Fibroblast of upper back skin (primary cell): ENCODE measurements at places on chromosomes 2 and 18.

- DNase-seq = no peak
Measured at GRCh38 chr18:5892823-5893431, 2.4 kb downstream of the TMEM200C start.

- DNase-seq = no peak
Measured at GRCh38 chr2:167758292-167758691, 489.1 kb downstream of the STK39 start.

GRCh38 chr18:42078711-42079110, 123.7 kb downstream of the PIK3C3 start:
- DNase-seq = peak; percentile 59

- DNase-seq = no peak
Measured at GRCh38 chr2:212327171-212327809, 211.3 kb downstream of the ERBB4 start.

- DNase-seq = no peak
Measured at GRCh38 chr2:28428486-28428885, 35.8 kb downstream of the FOSL2 start.

GRCh38 chr2:238774980-238775509, 72.8 kb upstream of the TWIST2 start:
- no peak for DNase-seq

DNA sequence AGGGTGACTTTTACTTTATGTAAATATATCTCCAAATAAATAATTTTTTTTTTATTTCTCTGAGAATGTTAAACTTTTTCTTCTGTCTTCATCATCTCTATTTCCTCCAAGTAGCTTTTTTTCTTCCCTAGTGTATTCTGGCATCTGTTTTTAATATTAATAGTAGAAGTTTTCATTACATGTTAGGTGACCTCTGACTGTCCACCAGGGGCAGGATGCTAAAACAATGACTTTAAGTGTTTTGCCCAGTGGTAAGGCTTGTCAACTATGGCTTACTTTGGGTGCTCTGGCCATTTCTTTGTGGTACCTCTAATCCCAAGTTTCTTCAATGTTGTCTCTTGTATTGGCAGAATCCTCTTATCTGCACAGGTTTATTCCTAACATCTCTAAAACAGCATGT, 127.1 kb downstream of the SRBD1 start:
- no peak for DNase-seq

GRCh38 chr2:219434468-219434717, 250 bp upstream of the SPEG start:
- no peak for DNase-seq

GRCh38 chr2:152942940-152943440, 224.6 kb downstream of the ARL6IP6 start:
- DNase-seq = no peak

DNA sequence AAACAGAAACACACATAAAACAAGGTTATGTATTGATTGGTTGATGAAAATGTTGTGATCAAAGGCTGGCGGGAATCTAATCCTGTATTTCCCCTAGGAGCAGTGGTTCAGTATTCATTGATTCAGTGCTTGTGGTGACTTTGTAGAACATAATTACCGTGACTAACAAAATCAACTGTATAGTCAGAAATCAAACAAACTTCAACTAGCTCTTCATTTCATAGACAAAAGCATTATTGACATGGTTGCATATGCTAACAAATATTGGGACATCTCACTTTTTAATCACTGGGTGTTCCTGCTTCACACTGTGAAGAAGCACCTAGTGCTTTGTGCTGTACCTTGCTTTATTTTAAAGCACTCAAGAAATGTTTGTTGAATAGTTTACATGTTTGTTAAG, 41.4 kb downstream of the USP14 start:
- DNase-seq = no peak

- peak; percentile 80 for DNase-seq
Measured at GRCh38 chr2:214593727-214594126, 182.9 kb downstream of the VWC2L start.

DNA sequence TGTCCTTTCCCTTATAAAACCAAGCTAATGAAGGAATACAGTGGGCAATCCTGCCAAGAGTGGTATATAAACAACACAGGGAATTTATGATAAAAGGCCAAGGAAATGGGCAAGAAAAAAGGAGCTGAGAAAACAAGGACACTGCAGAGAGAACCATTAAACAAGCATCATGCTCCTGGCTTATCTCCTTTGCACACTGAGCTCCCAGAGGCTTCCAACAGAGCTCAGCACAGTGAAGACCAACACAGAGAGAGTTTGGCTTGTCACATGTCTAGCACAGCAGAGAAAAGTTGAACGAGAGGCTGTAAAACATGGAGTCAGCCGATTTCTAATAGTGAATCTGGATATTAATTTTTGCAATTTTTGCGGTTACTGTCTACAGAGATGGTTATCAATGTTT, 68.0 kb upstream of the KLF7 start:
- no peak for DNase-seq

DNA sequence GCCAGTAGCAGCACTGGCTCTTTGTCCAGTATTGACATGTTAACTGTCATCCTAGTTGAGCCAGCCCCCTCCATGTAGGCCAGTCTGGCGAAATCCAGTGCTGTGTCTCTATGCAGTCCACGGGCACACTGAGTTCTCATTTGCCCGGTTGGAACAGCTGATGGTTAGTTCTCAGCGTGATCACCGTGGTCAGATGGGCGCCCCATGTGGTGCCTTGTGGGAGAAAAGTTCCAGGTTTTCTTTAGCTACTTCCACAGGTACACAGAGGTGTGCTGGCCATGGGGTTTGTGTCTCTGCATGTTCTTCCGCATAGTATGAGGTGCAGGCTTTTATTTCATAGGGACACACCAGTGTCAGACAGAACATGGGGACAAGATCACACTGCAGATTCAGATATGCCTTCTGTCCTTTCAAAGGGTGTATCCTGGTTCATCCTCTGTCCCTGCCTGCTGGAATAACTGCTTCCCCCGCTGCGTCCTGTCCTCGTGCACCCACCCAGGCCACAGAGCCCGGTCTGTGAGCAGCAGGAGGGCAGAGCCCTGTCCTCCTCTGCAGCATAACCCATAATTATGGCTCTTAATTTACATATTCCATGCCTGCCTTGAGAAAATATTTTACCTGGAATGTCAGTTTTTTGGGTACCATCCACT, 334.1 kb downstream of the GBX2 start:
- no peak for DNase-seq

GRCh38 chr2:144310889-144311608, 208.9 kb downstream of the ZEB2 start:
- no peak for DNase-seq

GRCh38 chr18:12679183-12679786, 21.4 kb upstream of the SPIRE1 start:
- DNase-seq = peak; percentile 71

DNA sequence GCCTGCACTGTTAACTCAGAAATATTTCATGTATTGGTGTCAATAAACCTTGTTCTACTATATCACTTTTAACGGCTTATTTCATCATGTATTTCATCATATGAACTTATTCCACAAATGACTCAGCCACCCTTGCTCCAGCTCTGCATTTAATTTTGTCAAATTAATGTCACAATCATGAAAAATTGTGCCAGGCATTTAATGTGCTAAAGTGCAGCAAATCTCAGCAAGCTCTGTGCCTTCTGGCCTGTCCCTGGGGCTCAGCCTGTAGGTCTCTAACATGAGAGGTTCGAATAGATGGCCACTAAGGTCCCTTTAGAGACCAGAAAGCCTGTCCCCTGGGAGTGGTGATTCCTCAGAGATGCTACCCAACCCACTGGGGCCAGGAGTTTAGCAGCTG, 28.6 kb downstream of the BOD1L2 start:
- no peak for DNase-seq

- DNase-seq = no peak
Measured at GRCh38 chr2:205726506-205726905, 44.2 kb downstream of the NRP2 start.

DNA sequence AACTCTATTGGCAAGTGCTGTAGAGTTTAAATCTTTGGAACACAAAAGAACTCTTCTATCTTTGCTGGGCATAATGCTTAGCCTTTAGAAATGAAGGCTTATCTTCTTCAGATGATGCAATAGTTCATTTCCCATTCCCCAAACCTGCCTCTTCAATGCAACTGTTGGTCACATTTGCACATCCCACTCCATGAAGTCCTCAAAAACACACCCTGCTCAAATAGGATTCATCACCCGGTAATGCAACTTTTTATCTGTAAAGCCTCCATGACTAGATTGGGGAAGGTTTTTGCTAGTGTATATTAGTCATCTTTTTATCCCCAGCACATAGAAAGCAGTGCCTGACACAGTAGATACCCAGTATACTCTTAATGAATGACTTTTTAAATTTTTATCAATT, 376.4 kb downstream of the RBM43 start:
- no peak for DNase-seq

DNA sequence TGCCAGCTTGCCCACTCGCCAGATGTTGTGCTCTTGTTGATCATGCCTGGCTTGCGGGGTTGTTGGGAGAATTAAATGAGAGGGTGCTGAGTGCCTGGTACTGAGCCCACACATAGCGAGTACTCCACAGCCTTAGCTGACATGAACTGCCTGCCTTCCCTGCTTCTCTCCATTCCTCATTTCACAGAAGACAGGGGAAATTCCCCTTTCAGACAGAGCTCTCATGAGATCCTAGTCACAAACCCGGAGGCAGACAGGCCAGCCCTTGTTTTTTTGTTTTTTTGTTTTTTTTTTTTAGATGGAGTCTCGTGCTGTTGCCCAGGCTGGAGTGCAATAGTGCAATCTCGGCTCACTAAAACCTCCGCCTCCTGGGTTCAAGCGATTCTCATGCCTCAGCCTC, 17.1 kb upstream of the DNMT3A start:
- DNase-seq = no peak

GRCh38 chr2:138780908-138781307, 718 bp upstream of the NXPH2 start:
- DNase-seq = no peak

DNA sequence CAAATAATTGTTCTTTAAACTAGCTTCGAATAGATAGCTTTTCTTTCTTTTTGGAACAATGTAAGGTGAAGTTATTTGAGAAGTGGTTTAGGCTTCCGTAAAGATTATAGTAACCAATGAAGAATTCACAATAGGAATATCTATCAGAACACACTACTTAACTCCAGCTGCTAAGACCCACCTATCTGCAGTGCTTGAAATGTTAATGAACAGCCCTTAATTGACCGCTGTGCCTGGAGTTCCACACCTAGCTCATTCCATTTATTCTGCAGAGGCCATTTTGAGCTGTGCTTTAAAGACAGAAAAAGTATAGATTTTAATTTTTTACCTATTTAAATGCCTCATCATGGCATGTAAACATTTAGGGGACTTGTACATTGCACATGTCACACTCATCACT, 83.3 kb upstream of the APCDD1 start:
- DNase-seq = no peak

DNA sequence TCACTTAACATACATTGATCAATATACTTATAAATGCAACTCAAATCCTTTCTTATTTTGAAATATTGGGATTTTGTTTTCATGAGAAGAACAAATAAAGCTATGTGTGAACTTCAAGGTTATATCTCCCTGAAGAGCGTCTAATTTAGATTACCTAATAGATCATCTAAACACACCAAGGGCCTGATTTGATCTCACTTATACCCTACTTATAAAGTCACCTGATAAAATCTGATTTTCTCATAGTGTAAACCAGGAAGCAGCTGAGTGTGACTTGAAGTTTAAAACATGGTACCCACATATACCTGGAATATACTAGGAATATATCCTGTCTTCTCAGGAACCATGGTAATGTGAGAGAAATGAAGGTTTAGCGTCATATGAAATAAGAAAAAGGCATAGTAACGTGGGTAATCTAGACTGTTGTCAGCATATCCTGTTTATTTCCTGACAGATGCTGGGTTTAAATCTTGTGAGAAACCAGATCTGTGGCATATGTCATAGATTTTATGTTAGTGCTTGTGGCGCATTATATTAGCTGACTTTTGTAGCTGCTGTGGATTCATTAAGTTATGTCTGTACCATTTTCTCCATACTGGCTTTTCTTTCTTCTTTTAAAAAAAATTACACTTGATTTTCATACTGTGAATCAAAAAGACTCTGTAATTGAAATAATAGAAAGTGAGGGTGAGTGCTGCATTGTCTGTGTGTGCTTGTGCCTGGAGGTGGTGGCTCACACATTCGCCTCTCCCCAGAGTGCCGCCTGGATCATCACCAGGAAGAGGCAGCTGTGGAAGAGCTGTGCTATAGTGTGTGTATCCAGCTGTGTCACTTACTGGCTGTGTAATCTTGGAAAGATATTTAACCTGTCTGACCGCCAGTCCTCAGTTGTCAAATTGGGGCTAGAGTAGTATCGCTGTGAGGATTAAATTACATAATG, 164.0 kb downstream of the MYO3B start:
- no peak for DNase-seq

- DNase-seq = no peak
Measured at GRCh38 chr2:8663997-8664396, 17.9 kb upstream of the ID2 start.

- no peak for DNase-seq
Measured at GRCh38 chr2:208049006-208049405, 23.7 kb upstream of the PLEKHM3 start.

- DNase-seq = peak; percentile 42
Measured at GRCh38 chr18:60892441-60892840, 440.8 kb upstream of the CDH20 start.

DNA sequence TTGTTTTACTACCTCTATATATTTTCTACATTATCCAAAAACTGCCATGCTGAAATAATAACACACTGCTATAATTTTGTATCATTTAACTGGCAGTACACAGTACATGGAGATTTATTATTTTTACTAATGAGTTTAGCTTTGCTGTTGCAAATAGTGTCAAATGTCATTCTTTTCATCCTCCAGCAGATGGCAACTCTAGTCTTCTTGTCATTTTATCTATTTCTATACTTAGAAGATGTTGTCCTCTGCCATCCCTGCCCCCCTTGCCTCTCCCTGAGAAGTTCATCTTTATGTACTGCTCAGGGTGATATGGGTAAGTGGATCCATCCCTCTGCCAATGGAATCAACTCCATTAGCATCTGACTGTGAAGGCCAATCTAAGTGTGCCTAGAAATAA, 21.7 kb upstream of the LRRTM1 start:
- DNase-seq = peak; percentile 71

GRCh38 chr18:22084547-22084946, 84.8 kb upstream of the GATA6 start:
- DNase-seq = no peak

DNA sequence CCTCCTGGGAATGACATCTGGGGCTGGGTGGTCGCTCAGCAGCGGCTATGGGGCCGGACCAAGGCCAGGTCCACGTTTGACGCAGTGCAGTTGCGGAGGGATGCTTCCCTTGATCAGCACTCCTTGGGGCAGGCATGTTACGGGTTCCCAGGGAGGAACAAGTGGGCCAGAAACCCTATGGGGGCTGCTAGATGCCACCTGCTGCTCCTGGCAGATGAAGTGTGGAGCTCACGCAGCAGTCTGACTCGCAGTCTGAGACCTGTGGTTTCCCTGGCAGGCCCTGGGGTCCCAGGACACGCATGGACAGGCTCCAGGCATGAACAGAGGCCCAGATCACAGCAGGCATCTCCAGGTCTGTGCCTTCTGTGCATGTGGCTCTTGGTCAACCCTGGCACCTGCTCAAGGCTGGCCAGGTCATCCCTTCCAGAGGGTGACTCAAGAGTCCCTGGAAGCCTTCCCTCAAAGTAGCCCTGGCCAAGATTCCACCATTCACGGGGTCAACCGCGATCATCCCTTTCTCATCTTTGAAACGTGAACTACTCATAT, 20.0 kb downstream of the KCNF1 start:
- DNase-seq = peak; percentile 35
